ENCODE measurements at places on chromosomes 4 and X.

DNA sequence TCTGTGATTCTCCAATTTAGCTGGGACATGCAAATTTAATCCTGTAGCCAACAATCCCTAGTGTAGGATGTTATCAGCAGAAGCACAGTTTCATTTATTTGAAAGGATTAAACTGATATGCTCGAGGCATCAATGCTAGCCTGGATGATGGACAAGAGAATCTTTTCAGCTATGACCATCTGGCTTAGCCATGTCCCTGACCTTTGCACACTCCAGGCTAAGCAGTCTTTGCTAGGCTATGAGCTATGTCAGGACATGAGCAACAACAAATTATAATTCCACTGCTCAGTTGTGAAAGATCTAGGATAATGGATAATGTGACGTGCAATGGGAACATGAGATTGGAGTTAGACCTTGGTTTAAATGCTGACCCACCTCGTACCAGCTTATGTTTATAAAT is 32.0 kb downstream of the NPY1R start:
- no peak for DNase-seq

GRCh38 chrX:91434351-91435168 is at the start of gene PABPC5:
Gene PABPC5, plus strand, starts transcription at chrX:91434839. Its CDS starts 739 bp downstream, at chrX:91435578.
- DNase-seq: peak; percentile 85

DNA sequence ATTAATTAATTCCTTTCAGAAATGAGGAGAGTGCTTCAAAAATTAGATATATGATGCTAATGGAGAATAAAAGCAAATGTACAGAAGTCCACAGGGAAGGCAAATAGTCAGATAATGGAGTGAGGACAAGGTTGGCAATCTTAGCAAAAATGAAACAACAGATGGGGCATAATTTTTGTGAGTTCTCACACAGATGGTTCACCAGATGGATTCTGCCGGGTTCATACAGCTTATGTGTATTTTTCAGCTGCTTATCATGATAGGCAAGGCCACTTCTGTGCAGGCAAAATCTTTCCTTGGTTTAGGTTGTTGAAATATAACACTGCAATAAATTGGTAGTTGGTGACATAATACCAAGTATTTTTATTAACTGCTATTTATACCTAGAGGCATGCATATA is 1539.0 kb upstream of the IGFBP7 start:
- no peak for DNase-seq

DNA sequence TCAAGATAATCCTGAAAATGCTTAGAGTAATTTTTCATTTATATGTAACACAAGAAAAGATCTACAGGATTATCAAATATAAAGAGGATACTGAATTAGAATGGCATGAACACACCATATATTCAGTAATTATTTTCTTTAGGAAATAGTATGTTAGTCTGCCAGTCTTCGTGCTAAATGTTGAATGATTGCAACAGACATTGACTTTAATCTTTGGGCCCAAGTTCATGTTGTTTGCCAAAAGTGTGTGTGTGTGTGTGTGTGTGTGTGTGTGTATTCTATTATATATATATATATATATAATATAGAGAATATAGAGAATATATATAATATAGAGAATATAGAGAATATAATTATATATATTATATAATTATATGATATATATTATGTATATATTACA is 186.6 kb downstream of the TMEM47 start:
- no peak for DNase-seq

DNA sequence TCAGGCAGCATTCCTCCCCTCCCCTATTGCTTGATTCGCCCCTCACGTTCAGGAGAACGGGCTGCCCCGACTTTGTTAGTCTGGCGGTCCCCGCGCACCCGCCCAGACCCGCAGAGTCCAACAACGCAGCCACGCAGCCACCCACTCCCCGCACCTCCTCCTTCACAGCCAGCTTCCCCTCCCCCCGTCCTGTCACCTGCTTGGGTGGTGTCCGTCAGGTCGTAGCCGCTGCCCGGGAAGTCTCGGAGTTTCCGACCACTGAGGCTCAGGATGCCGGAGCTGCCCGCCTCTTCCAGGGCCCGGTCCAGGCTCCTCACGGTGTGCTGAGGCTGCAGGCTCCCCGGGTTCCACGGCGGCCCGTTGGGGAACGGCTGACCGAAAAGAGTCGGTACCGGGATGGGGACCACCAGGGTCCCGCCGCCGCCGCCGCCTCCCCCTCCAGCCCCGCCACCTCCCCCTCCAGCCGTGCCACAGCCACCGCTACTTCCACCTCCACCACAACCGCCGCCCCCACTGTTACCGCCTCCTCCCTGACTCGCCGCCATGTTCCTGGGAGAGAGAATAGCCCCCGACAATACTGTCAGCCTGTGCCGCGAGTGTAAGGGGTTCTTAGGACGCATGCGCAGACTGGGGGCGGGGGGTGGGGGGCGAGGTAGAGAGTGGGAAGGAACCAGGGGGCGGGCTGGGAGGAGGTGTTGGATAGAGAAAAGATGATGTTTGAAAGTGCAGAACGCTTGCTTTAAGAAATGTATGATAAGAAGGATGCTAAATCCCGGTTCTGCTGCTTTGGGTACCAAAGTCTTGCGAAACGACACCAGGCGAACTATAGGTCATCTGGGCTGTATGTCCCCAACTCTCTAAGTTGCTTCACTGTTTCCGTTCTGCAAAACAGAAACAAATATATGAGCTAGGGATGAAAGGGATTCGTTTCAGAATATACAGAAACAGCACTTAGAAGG is at the start of gene LRCH2:
Gene LRCH2, minus strand, starts transcription at position 600 of the 959 bp plus-strand sequence. Its CDS starts 55 bp downstream, at position 545.
- peak; percentile 41 for DNase-seq

- DNase-seq: no peak
Measured at GRCh38 chr4:101037938-101038413, 309.4 kb downstream of the PPP3CA start.

GRCh38 chr4:138241281-138242075 is 671 bp downstream of the SLC7A11 start:
- no peak for DNase-seq

DNA sequence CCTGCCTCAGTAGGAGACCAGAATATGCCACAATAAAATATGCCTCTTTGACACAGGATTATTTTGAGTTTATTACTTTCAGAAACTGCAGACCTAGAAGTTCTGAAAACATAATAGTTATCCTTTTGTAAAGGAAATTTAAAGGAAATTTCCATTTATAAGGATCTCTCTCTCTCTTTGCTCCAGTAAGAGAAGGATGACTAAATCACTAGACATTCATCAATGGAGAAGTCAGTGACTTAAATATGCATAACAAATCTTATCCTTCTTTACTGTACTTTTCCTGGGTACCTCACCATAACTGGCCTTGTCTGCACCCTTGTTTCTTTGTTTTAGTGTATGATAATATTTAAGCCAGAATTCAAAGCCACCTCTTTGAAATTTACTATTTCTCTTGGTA is 28.3 kb upstream of the OPHN1 start:
- DNase-seq: no peak

- no peak for DNase-seq
Measured at GRCh38 chr4:173448608-173449379, 49.9 kb upstream of the SCRG1 start.

DNA sequence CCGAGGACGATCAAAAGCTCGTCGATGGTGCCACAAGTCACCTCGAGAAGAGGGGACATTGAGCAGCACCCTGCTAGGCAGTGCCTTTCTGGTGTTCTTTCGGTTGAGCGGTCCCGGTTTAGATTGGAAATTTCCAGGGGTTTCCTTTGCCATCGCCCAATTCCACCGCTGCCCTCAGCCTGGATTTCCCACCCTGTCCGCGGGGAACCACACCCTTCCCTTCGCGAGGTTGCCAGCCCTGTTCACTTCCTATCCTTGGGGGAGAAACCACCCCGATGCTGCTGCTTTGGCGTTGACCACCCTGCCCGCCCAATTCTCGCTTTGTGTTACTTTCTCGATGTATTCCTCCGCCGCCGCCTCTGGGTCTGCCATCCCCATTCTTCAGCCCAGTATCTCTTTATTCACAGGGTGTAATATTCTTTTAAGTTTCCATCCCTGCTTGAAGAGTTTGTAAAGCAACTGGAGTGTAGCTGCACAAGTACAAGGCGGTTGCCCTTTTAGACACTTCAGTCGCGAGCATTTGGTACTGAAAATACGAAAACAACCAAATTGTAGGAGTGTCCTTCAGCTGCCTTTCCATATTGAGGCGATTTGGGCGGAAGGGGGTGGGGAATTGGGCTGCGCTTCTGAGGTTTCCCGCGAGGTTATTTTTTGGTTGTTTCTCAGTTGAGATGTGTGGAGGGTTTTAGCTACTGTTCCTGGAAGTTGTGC is 1.1 kb downstream of the OGT start:
- peak; percentile 59 for DNase-seq

- no peak for DNase-seq
Measured at GRCh38 chr4:18847249-18847890, 825.8 kb upstream of the LCORL start.

DNA sequence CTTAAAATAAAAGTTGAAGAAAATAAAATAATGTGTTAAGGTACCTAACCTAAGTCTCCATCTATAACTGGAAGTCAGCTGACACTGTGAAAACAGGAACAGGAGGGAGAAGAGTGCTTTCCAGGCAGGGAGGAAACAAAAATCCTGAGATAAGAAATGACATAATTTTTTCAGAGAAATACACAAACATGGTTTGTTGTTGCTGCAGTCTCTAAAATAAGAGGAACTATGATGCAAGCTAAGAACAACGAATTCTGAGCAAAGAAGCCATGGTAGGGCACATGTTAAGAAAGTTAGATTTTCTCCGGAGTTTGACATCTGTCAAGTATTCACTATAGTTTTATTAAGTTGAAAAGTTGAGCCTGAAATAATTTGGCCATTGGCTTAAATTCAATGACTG is 26.9 kb downstream of the PAPSS1 start:
- no peak for DNase-seq

- DNase-seq: no peak
Measured at GRCh38 chr4:145297556-145297955, 117.2 kb upstream of the OTUD4 start.

- no peak for DNase-seq
Measured at GRCh38 chr4:47720787-47721186, 117.1 kb downstream of the CORIN start.

GRCh38 chr4:124279741-124280140 is 432.8 kb downstream of the ANKRD50 start:
- no peak for DNase-seq

DNA sequence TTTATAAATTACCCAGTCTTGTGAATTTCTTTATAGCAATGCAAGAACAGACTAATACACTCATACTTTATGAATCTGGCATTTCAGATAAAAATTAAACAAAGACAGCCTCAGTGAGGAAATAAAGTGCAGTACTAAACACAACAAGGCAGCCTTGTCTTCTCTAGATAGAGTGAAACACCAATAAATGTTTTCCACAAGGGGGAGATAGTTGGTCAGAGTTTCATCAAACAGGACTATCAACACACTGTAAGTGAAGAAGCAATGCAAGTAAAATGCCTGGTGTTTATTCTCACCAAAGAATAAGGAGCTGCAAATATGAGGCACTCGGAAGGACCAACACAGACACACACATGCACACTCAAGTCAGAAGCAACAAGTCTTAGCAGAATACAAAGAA is 62.8 kb downstream of the FAM9B start:
- DNase-seq: no peak

DNA sequence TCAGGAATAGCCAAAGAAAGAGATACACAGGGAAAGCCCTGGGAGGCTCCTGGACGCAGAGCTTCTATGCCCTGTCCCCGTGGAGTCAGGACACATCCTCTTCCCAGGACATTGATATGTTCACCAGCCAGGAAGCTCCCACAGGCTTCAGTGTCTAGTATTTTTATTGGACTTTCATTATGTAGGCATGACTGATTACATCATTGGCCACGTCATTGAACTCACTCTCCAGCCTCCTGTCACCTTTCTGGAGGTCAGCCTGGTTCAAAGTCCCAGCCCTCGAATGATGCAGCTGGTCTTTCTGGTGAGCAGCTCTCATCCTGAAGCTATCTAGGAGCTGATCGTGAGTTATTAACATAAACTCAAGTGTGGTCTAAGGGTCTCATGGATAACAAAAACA is 104.1 kb downstream of the CPEB2 start:
- DNase-seq: no peak

Data from Right ventricle myocardium superior (tissue), 1 donor.